Activated CD4-positive, alpha-beta memory T cell treated with anti-CD3 and anti-CD28 coated beads, Interleukin-2, amount 10 ng/mL, durations not matched to agents 7 days and 5 days (primary cell): ENCODE measurements at places on chromosomes 11 and 22. TPM values are rescaled to one million over a fixed set of nuclear protein-coding genes. Genes with fewer than 3 reads are reported as not detected.

DNA sequence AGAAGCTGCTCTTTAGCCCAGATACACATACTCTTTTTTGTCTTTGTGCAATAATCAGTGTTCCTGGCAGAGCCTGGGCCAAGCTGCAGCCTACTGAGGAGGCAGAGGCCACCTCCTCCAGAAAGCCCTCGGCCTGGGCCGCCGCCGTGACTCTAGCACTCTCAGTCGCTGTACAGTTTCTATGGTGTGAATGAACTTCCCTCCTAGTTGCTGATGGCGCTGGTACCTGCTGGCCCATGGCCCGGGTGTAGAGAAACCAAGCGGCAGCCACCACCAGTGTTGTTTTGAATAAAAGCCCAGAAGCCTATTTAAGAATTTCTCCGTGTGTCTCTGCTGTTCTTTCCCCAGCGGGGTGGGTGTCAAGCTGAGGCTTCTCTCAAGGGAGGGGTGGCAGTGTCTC is 118.9 kb downstream of the CACNA1I start:
- no peak for DNase-seq

DNA sequence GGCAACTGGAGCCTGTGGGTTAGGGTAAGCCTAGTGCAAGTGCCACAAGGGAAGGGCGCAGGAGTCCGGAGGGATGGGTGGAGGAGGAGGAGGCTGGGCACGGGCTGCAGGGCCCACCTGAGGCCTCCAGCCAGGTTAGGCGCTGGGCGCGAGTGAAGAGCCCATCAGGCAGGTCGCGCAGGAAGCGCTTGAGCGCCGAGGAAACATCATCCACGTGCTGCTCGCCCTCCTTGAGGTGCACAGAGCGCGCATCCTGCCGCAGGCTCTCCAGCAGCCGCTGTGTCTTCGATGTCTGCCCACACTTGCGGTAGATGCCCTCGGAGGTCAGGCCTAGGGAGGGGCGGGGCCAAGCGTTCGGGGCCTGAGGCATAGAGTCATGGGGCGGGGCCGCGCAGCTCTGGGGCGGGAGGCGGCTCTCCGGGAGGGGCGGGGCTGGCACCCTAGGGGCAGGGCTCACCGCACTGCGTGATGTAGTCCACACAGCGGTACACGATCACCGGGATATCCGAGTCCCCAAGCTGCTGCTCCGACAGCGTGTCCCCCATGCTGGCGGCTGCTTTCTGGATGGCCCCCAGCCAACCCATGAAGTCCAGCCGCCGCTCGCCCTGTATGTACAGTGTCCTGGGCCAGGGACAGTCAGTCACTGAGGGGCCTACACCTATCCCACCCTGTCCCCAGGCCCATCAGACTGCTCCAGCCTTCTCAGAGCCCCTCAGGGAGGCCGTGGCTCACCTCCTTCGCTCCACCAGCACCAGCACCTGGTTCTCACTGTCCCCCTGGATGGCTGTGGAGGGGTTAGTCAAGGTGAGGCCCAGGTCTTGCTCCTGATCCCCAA is 22.9 kb upstream of the PDE2A start:
- no peak for DNase-seq

DNA sequence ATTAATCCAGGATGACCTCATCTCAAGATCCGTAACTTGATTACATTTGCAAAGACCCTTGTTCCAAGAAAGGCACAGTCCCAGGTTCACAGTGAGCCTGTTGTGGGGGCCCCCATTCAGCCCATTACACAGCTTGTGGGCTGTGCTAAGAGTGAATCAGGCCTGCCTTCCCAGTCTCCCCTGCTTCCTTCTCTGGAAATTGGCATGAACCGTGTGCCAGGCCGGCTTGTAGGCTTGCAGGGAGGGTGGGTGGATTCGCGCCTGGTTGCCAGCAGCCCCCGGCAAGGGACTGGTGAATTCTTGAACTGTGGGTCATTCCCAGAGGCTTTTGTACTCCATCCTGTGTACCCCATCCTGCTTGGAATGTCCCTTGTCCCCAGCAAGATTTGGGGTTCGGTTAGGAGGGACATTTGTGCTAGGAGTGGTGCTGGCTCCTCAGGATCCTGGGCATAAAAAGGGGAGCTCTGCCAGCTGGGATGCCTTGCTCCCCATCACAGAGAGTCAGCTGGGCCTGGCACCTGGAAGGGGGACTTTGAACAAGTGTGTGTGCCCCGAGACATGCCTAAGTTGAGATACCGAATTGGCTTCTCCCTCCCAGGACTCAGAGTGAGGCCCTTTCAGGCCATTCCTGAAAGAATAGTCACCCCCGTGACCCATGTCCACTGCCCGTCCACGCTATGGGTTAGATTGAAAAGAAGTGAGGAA is 818.2 kb downstream of the BRD1 start:
- no peak for DNase-seq

GRCh38 chr11:122050021-122050690 is 65.9 kb downstream of the BLID start:
- DNase-seq = no peak

- no peak for DNase-seq
Measured at GRCh38 chr11:95093548-95093947, 3.9 kb downstream of the ENDOD1 start.

DNA sequence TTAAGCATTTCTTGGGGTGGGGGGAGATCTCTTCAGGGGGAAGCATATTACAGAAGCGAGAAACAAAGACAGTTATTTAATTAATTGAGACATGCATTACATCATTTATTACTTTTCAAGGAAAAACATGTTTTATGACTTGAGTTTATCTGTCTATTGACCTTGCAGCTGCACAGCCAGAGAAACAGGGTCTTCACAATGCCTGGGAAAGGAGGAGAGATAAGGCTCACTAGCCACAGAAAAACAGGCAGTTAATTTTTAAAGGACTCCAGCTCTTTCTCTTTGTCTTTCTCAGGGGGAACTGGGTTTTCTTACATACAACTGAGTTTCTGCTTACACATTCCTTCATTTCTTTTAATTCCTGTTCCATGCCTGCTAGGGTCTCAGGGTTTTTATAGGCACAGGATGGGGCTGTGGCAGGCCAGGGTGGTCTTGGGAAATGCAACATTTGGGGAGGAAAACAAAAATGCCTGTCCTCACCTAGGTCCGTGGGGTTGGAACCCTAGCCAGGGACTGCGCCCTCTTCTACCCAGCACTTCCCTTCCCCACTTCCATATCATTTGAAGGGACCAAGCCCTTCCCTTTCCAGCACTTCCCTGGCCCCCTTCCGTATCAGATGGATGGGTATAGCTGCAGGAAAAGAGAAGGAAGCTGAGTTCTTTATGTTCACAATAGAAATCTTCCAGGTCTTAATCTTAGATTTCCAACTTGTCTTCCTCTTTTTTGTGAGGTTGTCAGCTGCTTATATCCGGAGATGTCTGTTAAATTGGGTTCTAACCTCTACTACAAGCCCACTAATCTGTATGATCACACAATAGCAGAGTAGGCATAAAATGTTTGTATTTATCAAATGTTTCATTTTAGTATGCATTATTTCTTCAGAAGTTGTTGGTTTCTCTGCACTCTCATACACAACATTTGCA is 38.3 kb downstream of the BIRC2 start:
- no peak for DNase-seq

DNA sequence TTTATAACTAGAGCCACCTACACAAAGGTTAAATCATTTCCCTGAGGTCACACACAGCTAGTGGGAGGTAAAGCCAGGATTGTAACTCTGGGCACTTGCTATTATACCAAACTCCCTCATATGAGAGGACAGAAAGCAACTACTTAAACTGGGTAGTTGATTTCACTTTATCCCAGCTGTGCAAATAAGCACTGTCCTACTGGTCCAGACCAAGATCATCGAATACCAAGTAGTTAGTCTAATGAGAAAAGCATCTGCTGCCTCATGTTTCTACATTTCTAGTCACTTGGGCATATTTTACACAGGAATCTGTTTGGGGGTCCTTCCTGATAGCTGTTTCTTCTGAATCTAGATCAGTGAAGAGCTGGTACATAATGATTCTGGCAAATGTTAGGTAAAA is 178.6 kb upstream of the NARS2 start:
- no peak for DNase-seq

- DNase-seq = no peak
Measured at GRCh38 chr22:28053896-28054818, 135.1 kb upstream of the PITPNB start.

GRCh38 chr11:80698637-80699036 is 1257.8 kb upstream of the TENM4 start:
- DNase-seq = no peak

KLHDC7B gene
- total RNA-seq = 8.4 TPM

OR52N4 gene
- total RNA-seq = 1.9 TPM

TXNRD2 gene
- total RNA-seq = 19.1 TPM

APLNR gene
- total RNA-seq = not detected

ALG9 gene
- 24.8 TPM for total RNA-seq

MGAT3 gene
- 0.83 TPM for total RNA-seq

LIF gene
- total RNA-seq = 94.8 TPM
